Stimulated activated CD8-positive, alpha-beta memory T cell treated with anti-CD3 and anti-CD28 coated beads, Interleukin-7, amount 100 ng/mL, for 24 hours (primary cell): ENCODE measurements at places on chromosomes 11 and 22.
A peak's percentile ranks its signal among the peaks of the same experiment; 100 is the strongest.

GRCh38 chr11:34823639-34824038, 92.5 kb downstream of the APIP start:
- DNase-seq, result no peak

DNA sequence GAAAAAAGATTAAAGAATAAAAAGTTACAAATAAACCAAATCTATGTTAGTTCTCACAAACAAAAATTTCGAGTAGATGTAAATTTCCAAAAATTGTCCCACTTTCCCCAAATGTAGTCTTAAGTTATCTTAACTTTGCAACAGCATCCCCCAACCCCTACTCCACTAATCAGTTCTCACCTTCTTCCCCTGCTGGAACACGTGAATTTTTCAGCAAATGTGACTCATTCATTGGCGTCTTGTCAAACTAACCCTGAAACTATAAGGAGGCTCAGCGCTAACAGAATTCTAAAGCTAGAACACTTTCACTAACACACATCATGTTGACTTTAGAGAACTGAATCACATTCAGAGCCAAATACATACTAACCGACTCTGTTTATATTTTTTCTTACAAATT, 46.1 kb downstream of the PHF21A start:
- DNase-seq, result no peak

GRCh38 chr11:101104716-101105115, 24.9 kb downstream of the PGR start:
- DNase-seq, result no peak

GRCh38 chr11:117538263-117539135, 210.8 kb downstream of the CEP164 start:
- DNase-seq, result no peak

DNA sequence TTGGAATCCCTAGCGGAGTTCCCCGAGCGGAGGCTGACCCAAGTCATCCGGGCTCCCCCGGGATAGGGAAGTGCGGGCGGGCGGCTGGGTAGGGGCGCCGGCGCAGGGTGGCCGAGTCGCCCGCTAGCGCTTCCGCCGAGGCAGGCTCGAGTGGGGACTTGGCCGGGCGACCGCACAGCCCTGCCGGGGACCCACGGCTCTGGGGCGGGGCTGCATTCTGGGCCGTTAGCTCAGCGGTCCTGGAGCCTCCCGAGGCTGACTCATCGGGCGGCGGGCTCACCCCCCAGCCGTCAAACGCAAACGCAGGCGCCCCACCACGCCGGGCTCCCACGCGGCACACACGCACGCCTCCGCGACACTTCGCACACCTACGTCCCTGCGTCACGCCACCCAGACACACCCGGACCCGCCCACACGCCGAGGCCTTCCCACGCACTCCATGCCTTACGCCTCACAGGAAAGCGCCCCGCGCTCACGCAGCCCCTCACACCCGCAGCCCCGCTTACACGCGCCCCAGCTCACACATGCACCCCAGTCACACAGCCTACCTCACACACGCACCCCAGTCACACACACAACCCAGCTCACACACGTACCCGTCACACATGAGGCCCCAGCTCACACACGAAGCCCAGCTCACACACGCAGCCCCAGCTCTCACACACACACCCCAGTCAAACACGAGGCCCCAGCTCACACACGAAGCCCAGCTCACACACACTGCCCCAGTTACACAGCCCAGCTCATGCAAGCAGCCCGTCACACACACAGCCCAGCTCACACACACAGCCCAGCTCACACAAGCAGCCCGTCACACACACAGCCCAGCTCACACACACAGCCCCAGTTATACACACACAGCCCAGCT, 1.2 kb downstream of the PHLDB1 start:
- DNase-seq, result no peak

DNA sequence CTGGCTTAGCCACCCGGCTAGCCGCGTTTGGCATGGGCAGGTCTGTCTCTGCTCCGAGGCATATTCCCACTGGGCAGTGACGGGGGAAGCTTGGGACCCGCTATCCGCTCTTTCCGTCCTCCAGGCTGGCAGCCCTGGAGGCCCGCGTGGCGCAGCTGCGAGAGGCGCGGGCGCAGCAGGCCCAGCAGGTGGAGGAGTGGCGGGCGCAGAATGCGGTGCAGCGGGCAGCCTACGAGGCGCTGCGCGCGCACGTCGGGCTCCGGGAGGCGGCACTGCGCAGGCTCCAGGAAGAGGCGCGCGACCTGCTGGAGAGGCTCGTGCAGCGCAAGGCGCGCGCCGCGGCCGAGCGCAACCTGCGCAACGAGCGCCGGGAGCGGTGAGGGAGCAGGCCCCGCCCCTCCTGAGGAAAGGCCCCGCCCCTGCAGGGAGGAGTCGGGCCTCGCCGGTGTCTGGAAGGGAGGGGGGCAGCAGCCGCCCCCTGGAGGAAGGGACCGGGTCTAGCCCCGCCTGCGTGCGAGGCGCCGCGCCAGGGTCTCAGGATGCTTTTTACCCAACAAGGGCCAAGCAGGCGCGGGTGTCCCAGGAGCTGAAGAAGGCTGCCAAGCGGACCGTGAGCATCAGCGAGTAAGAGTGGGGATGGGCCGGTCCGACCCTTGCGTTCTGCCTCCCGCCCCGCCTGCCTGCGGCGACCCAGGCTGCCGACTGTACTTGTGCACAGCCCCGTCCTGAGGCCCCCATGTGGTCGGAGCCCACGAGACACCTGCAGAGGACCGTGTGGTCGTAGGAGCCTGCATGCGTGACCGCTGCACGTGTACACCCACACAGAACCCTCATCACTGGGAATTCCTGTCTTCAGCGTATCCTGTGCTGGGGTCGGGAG, 7.9 kb downstream of the ATG16L2 start:
- peak; percentile 44 for DNase-seq

GRCh38 chr11:129703846-129704245, 111.8 kb upstream of the TMEM45B start:
- no peak for DNase-seq

GRCh38 chr22:24465566-24465965, 29.6 kb upstream of the UPB1 start:
- no peak for DNase-seq

DNA sequence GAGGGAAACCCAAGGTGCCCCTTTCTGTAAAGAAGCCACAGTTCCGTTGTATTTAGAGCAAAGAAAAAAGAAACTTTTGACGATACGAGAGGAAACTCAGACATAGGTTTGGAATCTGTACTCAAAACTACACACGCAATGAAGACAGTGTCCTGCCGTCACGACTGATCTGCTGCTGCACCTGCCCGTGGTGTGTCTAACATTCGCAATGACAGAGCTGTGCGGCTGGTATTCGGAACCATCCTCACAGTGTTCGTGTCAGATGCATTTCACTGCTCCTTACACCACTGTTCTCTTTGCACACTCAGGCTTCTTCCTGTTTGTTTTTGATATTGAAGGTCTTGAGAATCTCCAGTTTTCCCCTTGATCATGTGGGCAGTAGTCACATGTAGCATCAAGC, 84.8 kb downstream of the RTL6 start:
- DNase-seq, result no peak

- DNase-seq, result no peak
These were observed 83.8 kb upstream of the ATXN10 start for GRCh38 chr22:45587638-45588505.

- DNase-seq, result no peak
These were observed 23.4 kb upstream of the NECTIN1 start for GRCh38 chr11:119752345-119752871.

DNA sequence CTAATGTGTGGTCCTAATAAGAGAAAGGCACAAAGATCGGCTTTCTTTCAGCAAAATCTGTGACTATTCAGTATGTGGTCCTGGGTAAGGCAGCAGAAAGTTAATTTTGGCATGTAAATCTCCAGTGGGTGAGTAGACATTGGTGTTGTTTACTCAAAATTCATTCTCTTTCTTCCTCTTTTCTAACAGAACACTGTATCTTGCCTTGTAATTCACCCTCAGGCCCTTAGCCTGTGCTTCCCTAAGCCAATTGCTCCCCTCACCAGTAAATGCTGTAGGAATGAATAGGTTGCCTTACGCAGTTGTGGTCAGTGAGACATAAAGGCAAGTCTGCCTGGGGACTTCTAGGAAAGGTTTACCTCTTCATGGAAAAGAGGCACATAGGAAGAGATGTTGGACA, 49.9 kb upstream of the PDE3B start:
- DNase-seq, result no peak

GRCh38 chr22:40612291-40612751, 24.2 kb downstream of the MRTFA start:
- DNase-seq, result no peak

GRCh38 chr11:3781423-3781822, 15.9 kb downstream of the NUP98 start:
- no peak for DNase-seq

DNA sequence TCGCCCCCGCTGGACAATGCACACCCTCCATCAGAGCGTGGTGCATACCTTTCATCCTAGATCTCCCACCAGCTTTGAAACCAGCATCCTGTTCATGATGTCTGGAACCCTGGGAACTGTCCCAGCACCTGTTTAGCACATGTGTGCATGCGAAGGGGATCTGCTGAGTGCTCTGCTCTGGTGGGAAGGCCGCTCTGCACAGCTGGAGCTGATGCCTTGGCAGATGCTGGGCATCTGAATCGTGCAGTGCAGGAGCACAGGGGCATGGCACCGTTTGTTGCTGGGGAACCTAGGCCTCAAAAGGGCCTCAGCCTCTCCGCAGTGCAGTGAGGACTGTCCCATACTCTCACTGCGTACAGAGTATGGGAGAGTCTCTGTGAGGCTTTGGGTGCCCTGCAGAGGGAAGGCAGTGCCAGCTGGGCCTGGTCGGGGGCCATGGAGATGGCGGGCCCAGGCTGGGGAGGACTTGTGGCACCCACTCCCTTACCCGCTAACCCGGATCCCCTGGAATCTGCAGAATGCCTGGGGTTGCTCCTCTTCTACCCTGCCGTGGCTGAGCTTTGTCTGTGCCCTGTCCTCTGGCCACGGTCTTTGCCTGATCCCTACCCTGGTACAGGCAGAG, 72.9 kb upstream of the ATXN10 start:
- no peak for DNase-seq

DNA sequence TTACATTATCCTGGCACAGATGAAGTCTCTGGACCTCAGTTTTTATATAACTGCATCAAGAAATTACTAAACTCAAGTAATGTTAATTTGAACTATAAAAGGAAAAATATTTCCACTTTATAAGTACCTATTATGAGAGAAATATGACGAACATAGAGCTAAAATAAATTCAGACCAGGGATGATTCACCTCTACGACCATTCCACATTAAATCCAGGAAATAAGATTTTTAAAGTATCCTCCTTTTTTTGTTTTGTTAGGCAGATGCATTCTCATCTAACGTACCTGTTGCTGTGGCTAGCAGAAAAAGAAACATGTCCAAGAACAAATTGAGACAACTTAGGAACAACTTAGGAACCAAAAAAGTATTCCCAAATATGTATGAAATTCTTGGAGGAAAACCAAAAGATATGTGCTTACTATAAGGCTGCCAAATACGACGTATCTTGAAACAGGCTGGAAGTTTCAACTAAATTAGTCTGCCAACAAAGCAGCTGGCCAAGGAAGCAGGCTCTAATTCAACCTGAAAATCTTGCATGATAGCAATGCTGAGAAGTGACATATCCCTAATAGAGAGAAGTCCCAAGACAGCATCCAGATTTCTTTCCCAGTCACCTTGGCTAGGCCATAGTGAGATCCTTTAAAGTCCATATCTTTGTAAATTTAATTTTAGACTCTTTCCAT, 15.7 kb downstream of the SPTY2D1 start:
- no peak for DNase-seq

DNA sequence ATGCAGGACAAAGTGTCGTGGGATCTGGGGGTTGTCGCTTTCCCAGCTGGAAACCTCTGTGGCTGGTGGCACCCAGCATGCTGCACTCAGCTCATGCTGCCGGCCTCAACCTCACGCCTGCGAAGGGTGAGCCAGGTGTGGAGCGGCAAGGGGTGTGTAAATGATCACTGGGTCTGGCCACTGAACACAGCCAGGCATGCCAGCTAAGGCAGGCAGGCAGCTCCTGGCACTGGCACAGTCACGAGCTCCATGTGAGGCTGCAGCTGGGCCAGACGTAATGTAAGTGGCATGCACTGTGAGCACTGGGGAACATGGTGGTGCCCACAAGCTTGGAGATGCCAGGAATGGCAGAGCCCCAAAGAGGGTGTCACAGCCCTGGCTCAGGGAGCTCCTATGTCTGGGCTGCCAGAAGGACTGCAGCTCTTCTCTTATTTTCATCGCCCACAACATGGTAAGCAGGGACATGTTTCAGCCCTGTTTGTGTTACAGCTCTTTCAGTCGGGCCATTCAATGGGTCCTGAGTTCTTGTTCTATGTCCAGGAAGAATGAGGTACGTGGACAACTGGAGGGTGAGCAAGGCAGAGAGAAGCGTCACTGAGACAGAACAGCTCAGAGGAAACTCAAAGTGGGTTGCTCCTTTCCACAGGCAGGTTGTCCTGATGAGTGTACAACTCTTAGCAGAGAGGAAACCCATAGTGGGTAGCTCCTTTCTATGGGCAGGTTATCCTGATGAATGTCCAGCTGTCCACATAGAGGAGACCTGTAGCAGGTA, 403.8 kb downstream of the CNTN5 start:
- no peak for DNase-seq

DNA sequence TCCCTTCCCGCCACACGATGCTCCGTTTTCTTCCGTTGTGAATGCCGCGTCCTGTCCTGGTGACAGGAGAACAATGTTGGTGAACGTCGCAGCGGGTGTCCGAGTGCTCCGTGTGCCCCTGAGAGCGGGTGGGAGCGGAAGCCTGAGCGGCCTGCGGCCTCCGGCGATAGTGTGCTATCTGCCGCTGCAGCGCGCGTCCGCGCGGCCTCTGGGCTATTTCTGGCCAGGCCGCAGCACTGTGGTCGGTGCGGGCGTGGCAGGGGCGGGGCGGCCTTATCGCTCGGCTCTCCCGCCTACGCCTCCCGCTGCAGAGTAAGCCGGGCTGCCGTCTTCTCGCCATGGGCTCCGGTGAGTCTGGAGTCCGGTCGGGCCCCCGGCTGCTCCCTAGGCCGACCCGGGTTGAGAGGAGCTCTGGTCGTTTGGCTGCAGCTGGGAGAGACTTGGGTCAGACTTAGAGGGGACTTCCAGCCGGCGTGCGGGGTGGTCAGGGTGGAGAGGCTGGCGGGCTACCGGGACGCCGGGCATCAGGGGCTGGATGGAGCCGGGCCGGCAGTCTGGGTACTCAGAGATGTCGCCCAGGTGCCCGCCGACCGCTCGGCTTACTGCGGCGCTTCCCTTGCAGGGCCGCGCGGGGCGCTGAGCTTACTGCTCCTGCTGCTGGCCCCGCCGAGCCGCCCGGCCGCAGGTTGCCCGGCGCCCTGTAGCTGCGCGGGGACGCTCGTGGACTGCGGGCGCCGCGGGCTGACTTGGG, at the start of gene GP1BB:
GP1BB (plus strand) TSS at position 308 of the 751 bp plus-strand sequence; CDS start at position 339, 31 bp downstream.
- DNase-seq, result no peak

GRCh38 chr11:106072804-106073203, 4.3 kb downstream of the KBTBD3 start:
- no peak for DNase-seq

- no peak for DNase-seq
These were observed 80.3 kb upstream of the IZUMO1R start for GRCh38 chr11:94224078-94224477.

DNA sequence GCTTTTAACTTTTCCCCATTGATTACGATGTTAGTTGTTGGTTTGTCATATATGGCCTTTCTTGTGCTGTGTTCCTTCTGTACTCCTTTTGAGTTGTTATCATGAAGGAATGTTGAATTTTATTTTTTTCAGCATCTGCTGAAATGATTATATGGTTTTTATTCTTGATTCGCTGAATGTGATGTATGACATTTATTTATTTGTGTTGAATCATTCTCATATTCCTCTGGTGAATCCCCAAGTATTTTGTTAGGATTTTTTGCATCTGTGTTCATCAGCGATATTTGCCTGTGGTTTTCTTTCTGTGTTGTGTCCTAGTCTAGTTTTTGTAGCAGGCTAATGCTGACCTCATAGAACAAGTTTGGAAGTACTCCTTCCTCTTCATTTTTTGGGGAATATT, 78.2 kb downstream of the GGT1 start:
- no peak for DNase-seq

- DNase-seq, result no peak
These were observed 147.7 kb upstream of the SEZ6L start for GRCh38 chr22:26021516-26021915.
